ENCODE measurements at places on chromosomes 1 and 21.

DNA sequence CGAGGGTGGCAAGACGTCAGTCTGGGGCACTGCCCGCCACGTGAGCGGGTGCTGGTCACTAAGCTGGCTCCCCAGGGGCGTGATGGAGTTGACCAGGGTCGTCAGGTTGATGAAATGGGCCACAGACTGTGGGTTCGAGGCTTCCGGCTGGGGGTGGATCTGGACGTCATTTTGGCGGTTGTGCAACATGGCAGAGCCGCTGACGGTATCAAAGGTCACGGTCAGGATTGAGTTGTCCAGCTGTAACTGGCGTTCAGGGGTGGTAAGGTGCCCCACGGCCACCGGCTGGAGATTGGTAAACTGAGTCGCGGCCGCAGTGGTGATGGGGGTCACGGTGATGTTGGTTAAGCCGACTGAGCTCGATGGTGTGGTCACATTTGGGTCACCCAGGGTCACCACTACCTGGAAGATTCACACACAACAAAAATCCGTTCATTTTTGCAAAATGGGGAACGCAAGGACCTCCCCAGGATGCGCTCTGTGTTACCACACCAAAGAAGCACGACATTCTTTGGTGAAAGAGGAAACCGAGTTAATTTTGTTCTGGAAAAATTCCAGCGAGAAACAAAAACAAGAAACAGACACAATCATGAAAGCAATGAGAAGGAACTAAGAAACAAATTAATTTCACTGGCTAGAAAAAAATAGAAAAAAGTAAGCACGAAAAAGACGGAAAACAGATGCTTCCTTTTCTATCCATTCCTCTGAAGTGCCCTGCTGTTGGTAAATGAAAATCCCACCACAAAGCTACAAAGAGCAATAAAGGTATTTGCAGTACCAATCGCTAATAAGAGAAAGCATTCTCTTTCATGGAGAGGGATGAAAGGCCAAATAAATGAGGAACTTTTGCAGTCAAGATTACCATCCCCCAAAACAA is 34.7 kb upstream of the RIPK4 start:
- no peak for DNase-seq

GRCh38 chr1:198079432-198079951 is 77.3 kb upstream of the NEK7 start:
- DNase-seq: no peak

DNA sequence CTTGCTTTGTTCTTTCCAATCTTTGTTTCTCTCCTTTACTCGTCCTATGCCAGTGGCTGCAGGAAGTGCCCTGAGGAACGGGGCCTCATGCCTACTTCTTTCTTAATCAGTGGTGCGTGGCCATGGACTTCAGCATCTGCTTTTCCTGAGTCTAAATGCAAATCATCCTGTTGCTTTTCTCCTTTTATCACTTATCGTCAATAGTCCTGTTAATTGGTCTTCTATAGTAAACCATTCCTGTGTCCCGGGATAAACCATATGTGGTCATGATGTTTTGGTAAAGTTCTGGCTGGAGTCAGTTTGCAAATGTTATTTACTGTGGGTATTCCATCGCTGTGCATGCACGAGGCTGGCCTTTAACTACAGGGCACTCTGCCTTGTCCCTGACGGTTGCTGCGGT is 47.5 kb downstream of the AGPAT3 start:
- no peak for DNase-seq

DNA sequence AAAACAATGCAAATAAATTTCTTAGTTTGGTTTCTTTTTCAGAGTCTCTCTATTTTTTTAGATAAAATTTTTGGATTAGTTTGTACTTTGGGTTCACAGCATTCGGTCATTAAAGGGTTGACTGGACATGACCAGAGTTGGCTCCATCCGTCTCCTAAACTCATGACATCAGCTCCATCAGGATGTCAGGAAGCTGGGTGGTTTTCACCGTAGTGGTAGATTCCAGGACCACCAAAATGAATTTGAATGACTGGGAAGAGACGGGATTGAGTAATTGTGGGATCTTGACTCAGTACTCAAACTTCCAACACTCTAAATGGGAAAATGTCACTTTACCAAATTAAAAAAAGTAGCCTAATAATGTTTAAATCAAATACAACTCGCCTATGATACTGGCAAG is 279.2 kb upstream of the DUSP10 start:
- DNase-seq: peak; percentile 22

GRCh38 chr1:152497273-152497672 is 13.3 kb upstream of the LCE5A start:
- no peak for DNase-seq

GRCh38 chr1:234936612-234937389 is 191.8 kb downstream of the TOMM20 start:
- DNase-seq: no peak

DNA sequence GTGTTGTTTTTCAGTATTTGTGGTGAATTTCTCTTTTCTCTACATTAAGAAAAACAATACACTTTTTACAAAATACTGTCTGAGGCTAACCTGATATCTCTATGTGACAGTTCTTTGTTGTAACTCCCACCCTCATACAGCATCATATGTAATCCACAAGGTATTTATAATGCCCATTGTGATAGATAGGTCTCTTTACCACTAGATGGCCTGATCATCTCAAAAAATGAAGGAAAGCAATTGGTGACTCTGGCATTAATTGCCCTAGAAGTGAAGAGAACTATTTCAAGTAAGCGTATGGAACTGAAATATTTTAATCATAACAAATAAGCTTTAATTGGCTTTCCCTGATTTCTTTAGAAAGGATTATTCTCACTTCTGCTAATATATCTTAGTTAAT is 36.2 kb upstream of the HFM1 start:
- DNase-seq: no peak

DNA sequence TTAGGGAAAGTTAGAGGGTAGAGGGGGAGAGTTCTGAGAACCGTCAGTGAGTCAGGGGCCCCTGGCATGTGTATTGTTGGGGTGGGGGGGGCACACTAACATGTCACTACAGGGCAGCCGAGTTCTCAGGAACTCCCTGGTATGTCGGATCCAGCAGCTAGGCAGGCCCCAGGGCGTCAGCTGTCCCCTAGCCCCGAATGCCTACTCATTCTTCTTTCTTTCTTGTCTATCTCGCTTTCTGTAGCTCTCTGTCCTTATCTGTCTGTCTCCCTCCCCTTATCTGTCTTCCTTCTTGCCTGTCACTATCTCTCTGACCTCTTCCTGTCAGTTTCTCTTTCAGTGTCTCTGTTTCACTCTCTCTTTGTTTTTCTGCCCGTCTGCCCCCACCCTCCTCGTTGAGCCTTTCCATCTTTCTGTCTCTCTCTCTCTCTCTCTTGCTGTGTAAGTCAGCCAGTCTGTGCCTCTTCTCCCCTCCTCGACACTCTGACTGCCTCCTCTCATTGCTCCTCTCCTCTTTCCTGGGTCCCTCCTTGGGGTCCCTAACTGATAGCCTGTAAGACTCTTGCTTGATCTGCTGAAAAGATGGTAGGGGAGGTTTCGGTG is 2.4 kb downstream of the NTRK1 start:
- no peak for DNase-seq

DNA sequence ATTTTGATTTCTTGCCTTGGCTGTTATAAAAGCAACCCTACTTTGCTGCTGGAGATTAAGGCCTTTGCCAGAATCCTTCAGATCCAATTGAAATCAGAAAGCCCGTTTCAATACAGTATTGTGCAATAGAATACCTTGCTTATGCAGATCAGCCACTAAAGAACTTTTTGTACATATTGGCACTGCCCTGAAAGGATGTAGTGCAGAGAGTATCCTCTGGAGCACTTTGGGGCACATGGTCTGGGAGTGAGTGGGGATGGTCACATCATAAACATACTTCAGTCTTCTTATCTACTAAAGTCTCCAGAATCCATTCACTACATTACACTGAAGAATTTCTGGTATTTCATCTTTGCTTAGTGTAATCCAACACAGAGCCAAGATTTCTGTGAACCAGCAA is 189.0 kb downstream of the CENPF start:
- DNase-seq: no peak

DNA sequence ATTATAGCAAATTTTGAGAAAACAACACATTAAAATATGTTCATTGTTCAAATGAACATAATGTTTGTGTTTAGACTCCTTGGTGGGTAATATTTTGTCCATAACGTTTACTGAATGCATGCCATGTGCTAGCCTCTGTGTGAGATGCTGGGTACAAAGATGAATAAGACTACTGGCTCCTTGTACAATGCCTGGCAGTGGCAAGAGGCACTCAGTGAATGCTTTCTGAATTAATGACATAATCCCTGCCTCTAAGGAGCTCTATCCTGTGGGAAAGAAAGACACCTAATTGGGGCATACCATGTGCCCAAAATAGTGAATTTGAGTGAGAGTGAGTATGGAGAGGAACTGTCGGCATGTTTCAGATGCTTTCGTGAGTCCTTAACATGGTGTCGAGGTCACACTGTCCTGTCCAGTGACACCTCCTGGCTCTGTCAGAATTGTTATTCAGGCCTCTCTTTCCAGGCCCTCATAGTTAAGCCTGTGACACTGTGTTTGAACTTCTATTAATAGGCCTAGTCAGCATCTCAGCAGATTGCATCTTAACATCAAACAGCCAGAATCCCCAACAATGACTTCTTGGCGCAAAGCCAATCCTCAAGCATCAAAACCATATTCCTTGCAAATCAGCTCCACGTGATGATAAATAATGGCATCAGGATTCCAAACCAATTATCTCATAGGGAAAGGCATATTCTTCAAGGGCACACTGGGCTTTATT is 32.8 kb upstream of the S1PR1 start:
- no peak for DNase-seq

DNA sequence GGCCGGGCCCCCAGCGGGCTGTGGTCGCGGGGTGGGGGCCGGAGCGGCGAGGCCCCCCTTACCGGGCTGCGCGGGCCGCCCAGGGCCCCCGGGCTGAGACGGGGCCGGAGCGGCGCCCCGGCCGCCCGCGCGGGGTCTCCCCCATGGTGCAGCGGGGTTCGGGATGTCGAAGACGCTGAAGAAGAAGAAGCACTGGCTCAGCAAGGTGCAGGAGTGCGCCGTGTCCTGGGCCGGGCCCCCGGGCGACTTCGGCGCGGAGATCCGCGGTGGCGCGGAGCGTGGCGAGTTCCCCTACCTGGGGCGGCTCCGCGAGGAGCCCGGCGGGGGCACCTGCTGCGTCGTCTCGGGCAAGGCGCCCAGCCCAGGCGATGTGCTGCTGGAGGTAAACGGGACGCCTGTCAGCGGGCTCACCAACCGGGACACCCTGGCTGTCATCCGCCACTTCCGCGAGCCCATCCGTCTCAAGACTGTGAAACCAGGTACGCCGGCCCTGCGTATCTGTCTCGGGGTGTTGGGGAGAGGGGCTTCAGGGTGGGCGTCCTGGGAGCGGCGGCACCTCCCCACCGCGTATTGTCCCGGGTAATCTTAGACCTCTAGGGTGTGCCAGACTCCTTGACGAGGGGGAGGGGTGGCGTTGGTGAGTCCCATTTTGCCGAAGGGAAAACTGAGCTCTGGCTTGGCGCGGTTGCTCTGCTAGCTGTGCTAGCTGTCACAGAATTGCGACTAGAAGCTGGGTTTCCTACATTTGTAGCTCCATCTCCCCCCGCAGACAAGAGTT is 745 bp downstream of the MAGI3 start:
- no peak for DNase-seq

DNA sequence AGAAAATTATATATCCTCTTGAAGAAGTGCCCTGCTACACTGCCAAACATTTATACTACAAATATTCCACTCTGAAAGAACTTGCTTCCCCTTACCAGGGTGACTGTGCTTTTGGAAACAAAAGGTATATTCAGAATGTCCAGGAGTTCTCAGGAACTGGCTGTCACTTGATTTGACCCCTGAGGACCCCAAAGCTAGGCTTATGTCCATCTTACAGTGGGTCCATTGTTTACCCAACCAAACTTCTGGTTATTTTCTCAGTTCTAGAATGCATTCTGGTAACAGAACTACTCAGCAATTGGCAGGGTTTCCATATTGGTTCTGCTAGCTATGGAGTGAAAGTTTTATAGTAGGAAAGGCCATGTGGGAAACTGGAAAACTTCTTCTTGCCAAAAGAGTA is 207.1 kb upstream of the KCTD3 start:
- no peak for DNase-seq

DNA sequence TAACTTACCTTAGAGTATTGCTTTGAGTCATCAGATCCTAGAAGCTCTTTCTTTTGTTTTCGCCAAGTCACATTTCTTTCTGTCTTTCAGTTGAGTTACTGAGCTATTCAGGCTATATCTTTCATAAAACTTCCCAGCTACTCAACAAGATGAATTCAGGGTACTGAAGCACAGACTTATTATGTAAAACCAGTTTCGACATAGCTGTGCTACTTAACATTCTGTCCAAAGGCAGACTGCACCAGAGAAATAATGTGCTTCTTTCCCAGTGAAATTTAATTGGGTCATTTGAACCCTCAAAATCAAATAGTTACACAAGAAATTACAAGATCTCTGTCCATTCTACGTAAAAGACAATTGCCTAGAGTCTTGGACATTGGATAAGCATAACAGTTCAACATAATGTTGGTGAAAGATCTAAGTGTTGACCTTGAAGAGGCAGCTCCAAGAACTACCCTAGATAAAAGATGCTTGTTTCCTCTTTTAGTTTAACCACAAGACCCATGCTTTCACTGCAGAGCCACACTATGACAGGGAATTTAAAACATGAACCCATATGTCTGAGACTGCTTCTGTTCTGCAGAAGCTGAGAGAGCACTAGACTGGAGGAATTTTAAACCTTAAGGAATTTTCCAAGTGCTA is 163.2 kb downstream of the LRRC40 start:
- no peak for DNase-seq

GRCh38 chr1:212917858-212918257 is 32.5 kb upstream of the VASH2 start:
- DNase-seq: no peak

- DNase-seq: no peak
Observed at GRCh38 chr1:46757956-46758528, 39.1 kb upstream of the EFCAB14 start.

DNA sequence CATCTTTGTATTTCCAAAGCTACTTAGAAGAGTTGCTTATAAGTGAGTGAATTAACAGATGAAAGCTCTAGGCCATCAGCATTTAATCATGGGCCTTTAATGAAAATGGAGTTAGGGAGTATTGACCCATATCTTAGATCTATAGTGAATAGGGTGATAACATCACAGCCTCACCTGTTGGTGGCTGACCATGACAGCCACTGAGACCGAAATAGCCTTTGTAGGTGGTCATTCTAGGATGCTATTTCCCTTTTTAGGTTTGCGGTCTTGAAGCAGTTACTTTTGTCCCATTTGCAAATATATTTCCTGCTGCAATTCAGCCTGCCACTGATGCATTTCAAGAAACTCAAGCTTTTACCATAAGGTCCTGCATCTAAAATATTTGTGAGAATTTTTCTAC is 410.1 kb upstream of the LYPLAL1 start:
- DNase-seq: no peak

GRCh38 chr1:95627244-95627643 is 393.2 kb downstream of the RWDD3 start:
- no peak for DNase-seq

All from SJSA1 (cell line).